ENCODE measurements at places on chromosomes 1 and 21.

- no peak for DNase-seq
Observed at GRCh38 chr21:35428937-35429336, 379.8 kb upstream of the RUNX1 start.

DNA sequence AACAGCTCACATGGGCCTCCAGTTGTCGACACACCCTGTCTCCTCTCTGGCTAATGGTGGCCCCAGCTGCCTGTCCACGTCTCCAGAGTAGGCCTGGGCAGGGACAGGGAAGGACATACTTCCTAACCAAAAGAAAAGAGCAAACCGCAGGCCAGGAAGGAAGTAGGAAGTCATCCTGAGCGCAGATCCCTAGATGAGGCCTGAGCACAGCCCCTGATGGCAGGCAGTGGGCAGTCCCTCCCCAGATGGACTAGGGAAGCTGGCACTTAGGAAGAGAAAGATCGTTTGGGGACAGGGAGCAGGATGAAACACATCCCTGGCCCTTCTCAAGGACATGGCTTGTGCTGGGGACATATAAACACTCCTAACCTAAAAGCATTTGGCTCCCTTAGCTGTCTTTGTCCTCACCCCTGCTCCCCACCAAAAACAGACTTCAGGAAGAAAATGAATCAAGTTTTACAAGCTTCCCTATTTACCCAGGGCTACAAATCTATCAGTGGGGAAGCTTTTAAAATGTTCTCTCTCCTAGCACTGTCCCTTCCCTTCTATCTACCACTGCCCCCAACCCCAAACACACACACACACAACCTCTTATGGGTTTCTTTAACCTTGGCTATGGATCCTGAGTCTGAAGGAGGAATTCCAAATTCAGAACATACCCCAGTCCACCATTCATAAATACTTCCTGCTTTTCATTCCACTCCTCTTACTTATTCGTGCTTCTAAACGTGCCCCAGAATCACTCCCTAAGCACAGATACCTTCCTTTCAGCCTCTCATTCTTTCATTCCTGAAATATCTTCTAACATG lies 21.1 kb downstream of the SSBP3 start:
- DNase-seq, result no peak

DNA sequence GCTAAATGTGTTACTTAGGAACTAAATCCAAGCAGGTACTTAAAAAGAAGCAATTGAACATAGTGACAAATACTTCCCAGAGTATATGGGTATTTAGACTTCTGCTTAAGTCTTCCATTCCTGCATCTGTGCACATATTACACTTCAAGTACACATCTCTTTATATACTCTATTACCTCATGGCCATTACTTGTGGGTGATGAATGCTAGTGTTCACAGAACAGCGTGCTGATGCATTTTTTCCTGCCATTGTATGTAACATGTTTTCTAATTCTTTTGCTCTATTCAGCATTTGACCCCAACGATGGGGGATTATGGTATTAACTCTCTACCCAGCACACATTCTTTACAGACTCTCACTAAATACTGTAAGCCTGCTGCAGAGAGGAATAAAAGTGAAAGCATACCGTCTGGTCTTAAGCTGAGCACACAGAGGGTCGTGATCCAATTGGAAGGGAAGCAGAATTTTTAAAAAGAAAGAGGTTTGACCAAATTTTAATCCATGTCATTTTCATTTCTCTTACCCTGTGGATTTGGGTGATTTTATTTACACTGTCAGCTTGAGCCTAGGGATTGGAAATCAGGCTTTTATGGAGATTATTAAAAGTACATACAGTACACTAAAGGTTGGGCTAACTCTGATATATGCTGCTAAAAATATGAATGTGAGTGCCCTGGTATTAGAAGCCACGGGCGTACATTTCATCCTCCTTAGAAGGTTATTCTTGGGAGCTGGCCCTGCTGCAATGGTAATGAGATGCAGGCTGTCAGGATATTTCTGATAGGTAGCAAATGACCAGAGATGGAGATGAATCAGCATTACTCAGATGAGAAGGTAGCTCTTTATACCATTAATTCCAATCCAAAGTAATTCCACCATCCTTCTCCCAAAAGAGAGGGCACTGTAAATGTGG lies 95.5 kb upstream of the PROX1 start:
- no peak for DNase-seq

GRCh38 chr1:41861535-41862383 lies 57.0 kb downstream of the HIVEP3 start:
- peak; percentile 71 for DNase-seq

GRCh38 chr1:175822580-175822979 lies 79.2 kb upstream of the TNR start:
- DNase-seq, result no peak

GRCh38 chr1:10149231-10149630 lies 61.1 kb upstream of the KIF1B start:
- DNase-seq, result no peak

DNA sequence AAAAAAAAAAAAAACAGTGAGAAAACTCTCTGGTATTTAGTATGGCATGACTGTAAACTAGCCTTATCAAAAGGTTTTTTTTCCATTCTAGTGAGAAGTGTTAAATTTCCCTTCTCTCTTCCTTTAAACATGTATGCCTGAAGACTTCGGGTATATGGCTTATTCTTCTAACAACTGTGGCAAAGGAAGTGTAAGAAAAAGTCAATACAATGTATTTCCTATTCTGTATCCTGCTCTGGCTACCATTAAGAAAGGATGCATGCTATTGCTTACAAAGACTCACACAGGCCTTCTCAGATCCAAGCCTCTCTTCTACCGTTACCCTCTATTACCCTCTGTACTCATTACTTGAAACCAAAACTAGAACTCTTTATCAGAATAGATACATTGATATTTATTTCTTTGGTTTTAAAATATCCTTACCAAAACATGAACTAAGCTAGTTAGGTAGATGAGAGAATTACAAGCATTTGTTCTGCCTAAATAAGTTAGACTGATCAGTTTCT lies 8.4 kb downstream of the CEPT1 start:
- no peak for DNase-seq

DNA sequence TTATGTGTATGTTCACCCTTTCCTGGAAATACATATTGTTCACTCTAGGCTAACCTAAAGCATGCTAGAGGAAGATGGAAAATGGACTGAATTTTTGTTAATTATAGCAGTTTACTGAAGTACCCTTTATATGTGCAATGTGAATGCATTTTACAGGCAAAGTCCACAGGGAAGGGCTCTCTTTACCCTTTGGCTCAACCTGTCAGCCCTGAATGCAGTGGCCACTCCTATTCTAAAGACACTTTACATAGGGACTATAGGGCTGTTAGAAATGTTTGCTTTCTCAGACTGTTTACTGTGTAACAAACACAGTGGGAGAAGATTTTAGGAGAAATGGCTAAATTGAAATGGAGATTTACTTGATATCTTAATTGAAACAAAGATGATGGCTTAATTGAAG lies 78.5 kb downstream of the BRINP2 start:
- DNase-seq, result no peak

DNA sequence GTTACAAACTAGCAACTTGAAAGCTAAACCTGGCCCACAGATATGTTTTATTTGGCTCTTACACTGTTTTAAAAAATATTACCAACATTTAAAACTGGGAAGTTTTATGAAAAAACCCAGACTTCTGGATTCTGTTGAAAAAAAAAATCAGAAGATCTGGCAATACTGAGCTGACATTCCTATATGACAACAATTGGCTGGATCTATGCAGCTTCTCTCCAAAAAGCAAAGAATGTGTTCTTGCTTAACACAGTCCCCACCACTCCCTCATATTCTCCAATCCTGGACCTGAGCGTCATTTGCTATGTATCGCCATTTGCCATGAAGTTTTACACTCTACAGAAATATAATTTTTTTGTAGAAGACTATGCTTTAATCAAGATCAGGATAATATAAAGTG lies 859.6 kb downstream of the LTN1 start:
- DNase-seq, result no peak

DNA sequence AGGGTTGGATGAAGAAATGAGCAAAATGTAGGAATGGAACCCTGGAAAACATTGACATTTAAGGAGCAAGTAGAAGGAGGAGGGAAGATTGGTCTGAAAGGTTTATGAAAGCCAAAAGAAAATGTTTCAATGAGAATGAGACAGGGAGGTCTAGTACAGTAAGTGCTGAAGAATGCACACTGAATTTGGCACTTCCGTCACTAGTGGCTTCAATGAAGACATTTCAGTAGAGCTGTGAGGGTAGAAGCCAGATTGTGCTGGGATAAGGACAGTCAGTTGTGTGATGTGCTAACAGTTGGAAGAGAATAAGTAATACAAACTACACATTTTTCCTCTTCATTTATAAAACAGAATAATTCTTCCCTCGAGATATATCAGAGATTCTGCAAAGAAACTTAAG lies 17.1 kb downstream of the THEM4 start:
- DNase-seq, result no peak

DNA sequence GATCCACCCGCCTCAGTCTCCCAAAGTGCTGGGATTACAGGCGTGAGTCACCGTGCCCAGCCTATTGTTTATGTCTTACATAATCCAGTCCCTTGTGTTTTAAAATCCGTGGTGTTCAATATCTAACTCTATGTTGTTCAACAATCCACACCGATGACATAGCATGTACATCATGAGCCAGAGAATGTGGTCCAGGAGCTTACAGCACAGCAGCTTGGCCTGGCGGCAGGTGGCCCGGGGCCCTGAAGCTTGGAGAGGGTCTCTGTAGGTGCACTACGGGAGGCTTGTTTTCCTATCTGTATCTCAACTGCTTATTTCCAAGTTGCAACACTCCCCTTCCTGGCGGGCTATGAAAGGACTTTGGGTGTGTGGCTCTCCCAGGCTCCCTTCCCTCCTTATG lies 138.4 kb downstream of the ADSS2 start:
- DNase-seq, result no peak

DNA sequence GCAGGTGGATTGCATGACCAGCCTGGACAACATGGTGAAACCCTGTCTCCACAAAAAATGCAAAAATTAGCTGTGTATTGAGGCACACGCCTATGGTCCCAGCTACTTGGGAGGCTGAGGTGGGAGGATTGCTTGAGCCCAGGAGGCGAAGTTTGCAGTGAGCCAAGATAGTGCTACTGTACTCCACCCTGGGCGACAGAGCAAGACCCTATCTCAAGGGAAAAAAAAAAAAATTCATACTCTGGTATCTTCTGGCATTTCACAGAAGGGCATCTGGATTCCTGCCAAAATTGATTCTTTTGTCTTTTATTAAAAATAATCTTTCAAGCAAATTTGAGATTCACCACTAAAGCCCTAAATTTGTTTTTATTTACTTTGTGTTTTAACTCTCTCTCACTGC lies 19.2 kb downstream of the CLIC4 start:
- no peak for DNase-seq

DNA sequence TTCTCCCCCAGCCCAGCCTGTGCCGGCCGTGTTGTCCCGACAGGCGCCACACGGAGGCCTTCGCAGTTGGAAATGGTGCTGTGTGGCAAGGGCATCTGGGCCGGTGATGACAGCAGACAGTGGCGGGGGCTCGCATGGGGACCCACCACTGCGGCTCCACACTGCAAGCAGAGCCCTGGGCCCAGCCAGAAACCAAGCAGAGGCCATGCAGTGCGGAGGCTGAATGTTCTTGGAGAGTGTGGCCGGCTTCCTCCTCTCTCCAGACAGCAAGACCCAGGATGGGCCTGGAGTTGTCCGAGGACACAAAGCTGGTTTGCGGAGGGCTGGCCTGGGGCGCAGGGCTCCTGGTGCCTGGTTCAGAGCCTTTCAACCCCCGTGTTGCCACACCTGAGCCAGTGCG lies 104.6 kb downstream of the SIK1 start:
- no peak for DNase-seq

DNA sequence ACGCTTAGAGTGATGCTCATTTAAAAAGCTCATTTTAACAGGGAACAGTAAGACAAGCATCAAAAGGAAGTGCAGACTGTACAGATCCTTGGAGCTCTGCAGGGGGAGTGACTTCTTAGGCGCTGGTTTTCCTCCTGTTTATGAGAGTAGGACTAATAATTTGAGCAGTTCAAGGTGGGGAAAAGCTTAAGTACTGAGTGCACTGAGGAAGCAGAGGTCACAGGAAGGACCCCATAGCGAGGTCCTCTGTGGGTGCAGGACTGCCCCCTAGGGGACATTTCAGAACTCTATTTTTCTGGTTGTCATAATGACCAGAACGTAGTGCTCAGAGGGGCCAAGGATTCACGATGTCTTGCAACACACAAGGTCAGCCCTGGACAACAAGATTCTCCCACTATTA lies 112.1 kb downstream of the HLCS start:
- DNase-seq, result peak; percentile 73

- no peak for DNase-seq
Observed at GRCh38 chr1:228902781-228903433, 167.6 kb downstream of the RHOU start.

- DNase-seq, result peak; percentile 35
Observed at GRCh38 chr1:47682786-47683350, 245.0 kb downstream of the FOXD2 start.

DNA sequence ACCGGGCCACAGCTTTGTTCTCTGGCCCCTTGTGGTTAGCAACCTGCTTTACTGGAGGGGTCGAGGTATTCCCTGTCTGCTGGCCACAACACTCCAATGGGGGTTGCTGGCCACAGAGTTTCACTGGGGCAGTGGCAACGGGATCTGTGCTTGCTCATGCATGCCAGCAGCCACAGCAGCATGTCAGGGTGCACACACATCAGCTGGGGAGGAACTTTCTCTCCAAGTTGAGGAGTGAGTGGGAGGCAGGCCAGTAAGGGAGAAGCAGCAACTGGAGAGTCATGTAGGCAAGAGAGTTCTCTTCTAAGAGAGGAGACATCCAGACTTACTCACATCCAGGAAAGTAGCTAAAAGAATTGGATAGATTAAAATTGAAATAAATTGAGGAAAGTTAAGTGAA lies 38.0 kb downstream of the SAMD13 start:
- no peak for DNase-seq

DNA sequence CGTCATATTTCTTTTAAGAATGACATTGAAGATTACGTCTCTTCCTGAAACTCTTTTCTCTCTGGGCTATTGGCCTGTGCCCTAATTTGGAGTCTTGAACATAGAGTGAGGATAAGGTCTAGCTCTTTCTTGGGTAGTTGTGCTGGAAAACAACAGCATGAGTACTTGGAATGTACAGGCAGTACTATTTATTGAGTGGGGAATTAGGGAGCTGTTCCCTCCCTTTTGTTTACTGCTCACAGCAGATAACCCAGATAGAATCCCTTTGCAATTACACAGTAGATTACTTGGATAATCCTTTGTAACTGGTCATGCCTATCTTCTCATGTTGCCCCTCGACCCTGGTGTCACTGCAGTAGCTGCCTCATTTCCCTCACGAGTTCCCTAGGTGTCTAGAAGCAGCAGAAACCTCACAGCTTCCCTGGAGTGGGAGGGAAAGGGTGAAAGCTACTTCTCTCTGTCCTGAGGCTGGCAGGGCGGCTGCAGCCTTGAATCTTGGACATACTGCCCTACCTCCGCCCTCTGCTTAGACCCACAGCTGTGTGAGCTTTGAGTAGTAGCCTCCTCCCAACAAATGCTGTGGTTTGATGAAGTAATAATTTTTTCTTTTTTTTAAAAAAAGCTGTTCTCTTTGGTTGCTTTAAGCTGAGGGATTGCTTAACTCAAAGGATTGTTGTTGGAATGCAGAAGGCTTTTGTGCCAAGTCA lies 70.6 kb downstream of the FGGY start:
- no peak for DNase-seq

- DNase-seq, result no peak
Observed at GRCh38 chr1:202725526-202725925, 15.3 kb upstream of the SYT2 start.

GRCh38 chr1:26799479-26800142 lies 11.9 kb downstream of the PIGV start:
- no peak for DNase-seq
